ENCODE measurements at places on chromosomes 5 and 9. TPM values are rescaled to one million over a fixed set of nuclear protein-coding genes. Genes with fewer than 3 reads are reported as not detected.

DNA sequence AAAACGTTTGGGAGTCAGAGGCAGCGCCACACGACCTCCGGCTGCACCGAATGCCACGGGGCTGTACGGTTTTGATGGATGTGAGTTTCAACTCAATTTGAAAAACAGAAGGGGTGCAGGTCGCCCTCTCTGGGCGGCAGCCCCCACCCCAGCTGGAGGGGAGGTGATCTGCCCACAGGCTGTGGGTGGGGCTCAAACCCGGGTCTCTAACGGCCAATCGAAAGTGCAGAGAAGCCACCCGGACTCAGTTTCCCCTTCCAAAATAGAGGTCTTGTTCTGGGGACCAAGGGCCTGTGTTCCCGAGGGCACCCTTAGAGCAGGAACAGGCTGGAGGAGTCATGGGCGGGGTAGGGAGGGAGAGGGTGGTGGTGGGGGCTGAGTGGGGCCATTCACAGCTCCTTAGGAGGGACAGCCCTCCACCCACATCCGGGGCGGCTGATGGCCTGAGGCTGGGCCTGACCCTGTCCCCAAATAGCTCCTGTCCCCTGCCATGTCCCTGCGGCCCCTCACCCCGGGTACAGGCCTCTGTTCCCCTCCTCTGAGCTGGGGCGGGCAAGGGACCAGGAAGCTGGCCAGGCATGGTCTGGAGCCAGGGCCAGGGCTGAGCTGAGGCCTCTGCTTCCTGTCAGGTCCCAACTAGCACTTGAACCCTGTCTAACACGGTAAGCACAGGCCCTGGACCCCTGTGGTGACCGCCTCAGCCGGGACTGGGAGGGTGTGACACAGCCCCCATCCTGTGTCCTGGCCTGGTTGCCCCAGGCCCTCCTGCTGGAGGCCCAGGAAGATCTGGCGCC lies 22.6 kb upstream of the NOTCH1 start:
- no peak overlapping the region for H3K27ac ChIP-seq
- peaks cover under 1% of the 10 kb centered on the region for H3K27me3 ChIP-seq
- H3K36me3 ChIP-seq = no peaks in the 10 kb centered on the region
- H3K4me3 ChIP-seq = no peak overlapping the region

DNA sequence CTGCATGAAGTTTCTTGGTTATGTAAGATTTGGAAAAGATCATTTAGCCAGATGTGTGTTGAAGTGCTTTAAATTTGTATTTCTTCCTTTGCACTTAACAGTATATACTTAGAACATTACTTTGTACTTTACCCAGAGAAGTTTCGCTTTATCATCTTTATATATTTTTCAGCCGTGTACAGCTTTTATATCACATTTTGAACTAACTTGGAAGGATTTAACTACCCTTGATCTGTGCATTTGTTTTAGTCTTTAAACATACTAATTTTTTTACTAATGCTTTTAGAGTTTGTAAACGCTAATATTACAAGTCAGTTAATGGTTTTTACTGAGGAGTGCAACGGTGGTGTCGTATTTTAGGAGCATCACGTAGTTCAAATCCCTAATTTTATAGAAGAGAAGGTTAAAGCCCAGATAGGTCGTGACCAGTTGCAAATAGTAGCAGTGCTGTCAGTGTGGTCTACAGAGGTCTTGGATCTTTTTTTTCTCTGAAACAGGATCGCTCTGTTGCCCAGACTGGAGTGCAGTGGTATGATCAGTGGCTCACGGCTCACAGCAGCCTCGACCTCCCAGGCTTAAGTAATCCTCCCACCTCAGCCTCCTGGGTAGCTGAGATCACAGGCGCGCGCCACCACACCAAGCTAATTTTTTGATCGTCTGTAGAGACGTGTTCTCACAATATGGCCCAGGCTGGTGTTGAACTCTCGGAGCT lies 2.0 kb downstream of the MATR3 start:
- H3K36me3 ChIP-seq = no peaks in the 10 kb centered on the region
- H3K4me1 ChIP-seq = peaks cover 36% of the 10 kb centered on the region
- no peaks in the 10 kb centered on the region for H3K27me3 ChIP-seq

- no peak overlapping the region for H3K4me3 ChIP-seq
- H3K4me1 ChIP-seq = no peaks in the 10 kb centered on the region
- H3K27me3 ChIP-seq = no peaks in the 10 kb centered on the region
- H3K36me3 ChIP-seq = peaks cover 62% of the 10 kb centered on the region
These were observed 24.9 kb upstream of the ANXA6 start for GRCh38 chr5:151182524-151182900.

DNA sequence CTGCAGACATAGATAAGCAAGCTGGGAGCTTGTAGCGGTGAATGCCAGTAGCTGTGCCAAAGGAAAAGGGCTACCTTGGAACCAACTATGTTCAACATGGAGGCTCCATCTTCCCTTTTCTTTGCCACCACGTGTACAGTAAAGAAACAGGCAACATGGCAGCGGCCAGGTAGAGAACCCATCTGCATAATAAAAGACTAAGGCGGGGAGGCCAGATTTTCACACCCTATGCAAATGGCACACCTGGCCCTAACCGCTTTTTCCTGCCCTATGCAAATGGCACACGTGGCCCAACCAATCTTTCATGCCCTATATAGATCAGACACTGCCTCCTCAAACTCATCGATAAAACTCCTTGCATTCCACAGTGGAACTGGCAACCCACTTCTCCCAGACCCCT lies 477.5 kb upstream of the EDIL3 start:
- no peak overlapping the region for H3K4me3 ChIP-seq
- no peaks in the 10 kb centered on the region for H3K36me3 ChIP-seq
- H3K4me1 ChIP-seq = no peaks in the 10 kb centered on the region
- H3K27me3 ChIP-seq = no peaks in the 10 kb centered on the region

GRCh38 chr5:159819591-159820411 lies 96.5 kb upstream of the ADRA1B start:
- no peak for DNase-seq
- no peak overlapping the region for H3K4me3 ChIP-seq
- no peak overlapping the region for H3K27ac ChIP-seq

The GABRA1 gene
- 0.66 TPM for polyA plus RNA-seq

GRCh38 chr9:87540444-87541105 lies 42.9 kb downstream of the DAPK1 start:
- H3K4me3 ChIP-seq = no peak overlapping the region
- H3K27me3 ChIP-seq = no peaks in the 10 kb centered on the region
- no peak for DNase-seq
- H3K27ac ChIP-seq = no peak overlapping the region
- H3K4me1 ChIP-seq = peaks cover 9% of the 10 kb centered on the region

DNA sequence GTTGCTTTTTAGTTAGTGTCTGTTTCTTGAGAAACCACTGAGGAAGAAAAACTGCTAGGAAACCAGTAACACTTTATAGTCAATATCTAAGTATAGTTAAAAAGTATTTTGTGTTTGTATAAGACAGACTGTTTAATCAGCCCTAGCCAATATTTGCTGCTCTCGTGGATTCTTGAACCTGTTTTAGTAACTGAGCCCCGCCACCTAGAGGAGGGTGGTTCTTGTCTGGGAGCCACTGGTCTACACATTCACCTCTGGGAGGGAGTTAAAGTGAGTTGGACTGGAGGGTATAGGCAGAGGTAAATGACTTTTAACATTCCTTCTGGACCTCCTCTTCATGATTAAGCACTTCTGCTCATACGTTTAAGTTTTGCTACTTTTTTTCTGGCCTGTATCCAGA lies 117.2 kb downstream of the SPATA31D1 start:
- H3K4me3 ChIP-seq = no peak overlapping the region
- H3K27me3 ChIP-seq = no peaks in the 10 kb centered on the region
- no peaks in the 10 kb centered on the region for H3K4me1 ChIP-seq
- no peak for DNase-seq

DNA sequence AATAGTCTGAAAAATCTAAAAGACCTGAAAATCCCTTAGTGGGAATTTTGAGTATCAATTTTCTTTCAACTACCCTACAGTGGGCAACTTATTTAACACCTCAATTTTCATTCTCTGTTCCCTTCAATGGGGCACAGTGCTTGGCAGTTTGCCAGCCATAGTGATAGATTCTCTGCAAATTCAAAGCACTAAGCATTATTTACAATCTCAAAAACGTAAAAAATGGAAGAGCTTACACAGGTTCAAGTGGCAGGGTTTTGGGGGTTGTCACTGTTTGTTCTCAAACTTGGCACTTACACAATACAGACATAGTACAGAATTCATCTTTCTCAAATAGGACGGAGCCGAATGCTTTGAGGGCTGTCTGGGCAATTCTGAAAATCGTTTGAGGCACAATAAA lies 515.0 kb downstream of the EFNA5 start:
- H3K36me3 ChIP-seq = no peaks in the 10 kb centered on the region
- DNase-seq = no peak
- H3K4me1 ChIP-seq = no peaks in the 10 kb centered on the region
- no peaks in the 10 kb centered on the region for H3K27me3 ChIP-seq

DNA sequence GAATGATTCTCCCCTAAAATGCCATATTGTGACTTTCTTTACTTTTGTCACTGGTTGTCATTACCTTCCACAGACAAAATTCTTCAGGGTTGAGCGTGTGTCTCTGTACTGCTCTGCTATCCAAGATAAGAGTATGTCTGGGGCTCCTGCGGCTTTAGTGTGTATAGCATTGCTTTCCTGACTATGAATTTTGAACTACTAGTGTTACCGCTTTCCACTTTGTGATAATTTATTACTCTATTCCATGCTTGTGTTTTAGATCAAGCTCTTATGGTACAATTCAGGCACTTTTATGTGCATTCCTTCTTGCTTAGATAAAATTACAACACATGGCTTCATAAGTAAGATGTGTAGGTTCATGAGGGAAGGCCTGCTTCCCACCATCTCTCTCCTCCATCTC lies 51.5 kb upstream of the MEF2C start:
- H3K4me1 ChIP-seq = no peaks in the 10 kb centered on the region
- H3K27me3 ChIP-seq = no peaks in the 10 kb centered on the region
- no peaks in the 10 kb centered on the region for H3K36me3 ChIP-seq

The RMRP gene
- polyA plus RNA-seq = 13.0 TPM

DNA sequence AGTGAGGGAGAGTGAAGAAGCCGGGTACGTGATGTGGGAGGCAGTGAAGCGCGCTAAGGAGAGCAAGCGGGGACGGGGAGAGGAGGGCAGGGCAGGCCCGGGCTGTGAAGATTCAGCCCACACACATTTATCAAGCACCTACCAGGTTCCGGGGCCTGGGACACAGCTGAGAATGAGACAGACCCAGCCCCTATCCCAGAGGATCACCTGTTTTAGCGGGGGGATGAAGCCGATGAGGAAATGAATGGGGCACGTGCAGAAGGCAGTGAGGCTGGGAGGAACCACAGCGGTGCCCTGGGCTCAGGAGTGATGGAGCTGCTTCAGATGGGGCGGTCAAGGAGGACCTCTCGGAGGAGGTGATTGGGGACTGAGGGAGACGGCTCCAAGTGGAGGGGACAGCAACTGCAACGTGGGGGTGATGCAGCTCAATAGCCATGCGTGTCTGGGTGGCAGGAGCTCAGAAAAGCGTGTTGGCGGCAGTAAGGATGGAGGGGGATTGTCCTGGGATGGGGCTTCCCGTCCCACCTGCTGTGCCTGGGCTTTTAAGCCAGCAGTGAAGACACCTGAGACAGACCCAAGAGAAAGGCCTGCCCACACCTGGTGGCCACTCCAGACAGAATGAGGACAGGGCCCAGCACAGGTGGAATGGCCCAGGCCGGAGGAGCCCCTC lies 77.5 kb upstream of the UNC5A start:
- H3K4me1 ChIP-seq = no peaks in the 10 kb centered on the region
- peaks cover 53% of the 10 kb centered on the region for H3K27me3 ChIP-seq
- no peak overlapping the region for H3K27ac ChIP-seq

DNA sequence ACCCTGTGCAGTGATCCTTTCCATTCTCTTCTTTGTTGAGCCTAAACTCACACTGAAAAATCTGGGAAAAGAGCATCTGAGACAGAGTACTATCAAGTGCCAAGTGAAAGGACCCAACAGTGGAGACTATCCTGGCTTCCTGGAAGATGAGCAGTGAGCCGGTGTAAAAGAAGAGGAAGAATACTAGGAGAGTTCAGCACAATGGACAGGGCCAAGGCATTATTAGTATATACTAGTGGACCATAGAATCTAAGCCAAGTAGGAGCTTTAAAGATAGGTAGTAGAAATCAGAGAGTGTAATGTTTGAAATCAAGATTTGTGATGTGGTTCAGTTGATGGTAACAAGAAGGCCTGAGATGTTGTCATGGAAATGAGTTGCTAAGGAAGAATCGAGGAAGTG lies 140.8 kb downstream of the CAMK4 start:
- H3K27me3 ChIP-seq = no peaks in the 10 kb centered on the region
- peaks cover 4% of the 10 kb centered on the region for H3K36me3 ChIP-seq
- no peak overlapping the region for H3K4me3 ChIP-seq
- peaks cover 3% of the 10 kb centered on the region for H3K4me1 ChIP-seq
- no peak for DNase-seq

DNA sequence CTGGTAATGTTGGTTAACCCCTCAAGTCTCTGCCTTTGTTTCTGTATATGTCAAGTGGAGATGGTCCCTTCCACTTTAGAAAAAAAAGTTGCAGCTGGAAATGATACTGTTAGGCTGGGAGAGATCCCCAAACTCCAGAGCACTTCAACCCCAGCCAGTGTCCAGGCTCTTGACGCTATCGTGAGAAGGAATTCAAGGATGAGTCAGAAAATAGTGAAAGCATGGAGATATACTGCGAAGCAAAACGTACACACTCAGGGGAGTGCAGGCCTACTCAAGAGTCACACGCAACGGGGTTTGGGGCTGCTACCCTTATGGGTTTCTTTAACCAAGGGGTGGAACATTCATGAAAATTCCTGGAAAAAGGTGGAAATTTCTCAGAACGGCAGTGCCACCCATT lies 24.9 kb downstream of the KCNV2 start:
- H3K27me3 ChIP-seq = no peaks in the 10 kb centered on the region
- no peak for DNase-seq
- no peak overlapping the region for H3K27ac ChIP-seq
- H3K36me3 ChIP-seq = no peaks in the 10 kb centered on the region
- H3K4me3 ChIP-seq = no peak overlapping the region

The RGS7BP gene
- 0.09 TPM for polyA plus RNA-seq

The OR1Q1 gene
- 0.05 TPM for polyA plus RNA-seq
